H7 (cell line): ENCODE measurements at places on chromosomes 11 and 22.
A peak's percentile ranks its signal among the peaks of the same experiment; 100 is the strongest.

DNA sequence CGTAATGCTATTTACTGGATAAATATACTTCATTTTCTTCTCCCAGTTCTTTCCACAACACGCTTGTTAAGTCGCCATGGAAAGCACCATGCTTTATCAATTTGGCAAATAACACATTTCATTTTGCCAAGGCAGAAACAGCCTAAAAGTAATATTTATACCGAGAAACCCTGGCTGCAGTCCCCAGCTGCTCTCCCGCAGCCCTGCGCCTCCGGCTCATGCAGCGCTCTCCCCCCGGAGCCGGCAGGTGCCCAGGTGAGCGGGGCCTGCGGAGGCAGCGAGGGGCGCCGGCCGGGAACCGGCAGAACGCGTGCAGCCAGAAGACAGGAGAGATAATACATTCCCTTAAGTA, 681 bp upstream of the ARHGEF12 start:
- DNase-seq = no peak

DNA sequence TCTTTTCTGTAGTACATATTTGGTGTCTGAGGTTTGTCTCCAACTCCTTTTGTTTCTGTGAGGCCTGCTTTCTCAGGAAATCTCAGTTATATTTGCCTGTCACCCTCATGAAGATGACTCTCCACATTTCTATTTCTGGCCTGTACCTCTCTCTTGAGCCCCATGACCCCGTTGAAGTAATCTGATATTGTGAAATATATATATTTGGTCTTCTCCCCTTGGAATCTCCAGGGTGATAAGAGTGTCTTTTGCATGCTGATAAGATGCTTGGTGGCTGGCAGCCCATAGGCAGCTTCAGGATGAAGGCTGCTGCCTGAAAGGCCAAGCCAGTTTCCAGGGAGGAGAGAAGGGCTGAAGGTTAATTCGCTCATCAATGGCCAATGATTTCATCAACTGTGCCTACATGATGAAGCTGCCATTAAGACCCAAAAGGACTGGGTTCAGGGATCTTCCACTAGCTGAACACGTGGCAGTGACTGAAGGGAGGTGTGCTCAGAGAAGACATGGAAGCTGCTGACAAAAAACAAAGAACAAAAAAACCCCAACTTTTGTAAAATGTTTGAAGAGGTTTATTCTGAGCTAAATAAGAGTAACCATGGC, 67.4 kb downstream of the MICAL2 start:
- DNase-seq = no peak

- no peak for DNase-seq
These were observed 91.2 kb downstream of the ARHGAP42 start for GRCh38 chr11:100778166-100778785.

- no peak for DNase-seq
These were observed 176.5 kb upstream of the TTC12 start for GRCh38 chr11:113137713-113138529.

DNA sequence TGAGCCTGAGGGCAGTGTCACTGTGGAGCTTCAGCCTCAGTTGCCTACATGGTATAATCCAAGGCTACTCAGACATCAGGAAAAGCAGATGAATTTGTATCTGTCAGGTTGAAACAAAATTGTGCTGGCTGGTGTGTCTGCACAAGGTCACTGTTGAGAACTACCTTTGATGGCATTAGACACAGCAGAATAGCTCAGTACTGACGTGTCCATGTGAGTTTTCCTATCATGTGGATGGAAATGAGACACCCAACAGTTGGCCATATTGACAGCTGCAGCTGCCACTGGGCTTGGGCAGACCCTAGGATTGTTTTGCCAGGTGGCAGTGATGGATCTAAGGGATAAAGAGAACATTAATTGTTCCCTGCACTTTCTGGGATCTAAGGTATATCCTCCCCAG, 15.8 kb downstream of the CCDC134 start:
- no peak for DNase-seq

DNA sequence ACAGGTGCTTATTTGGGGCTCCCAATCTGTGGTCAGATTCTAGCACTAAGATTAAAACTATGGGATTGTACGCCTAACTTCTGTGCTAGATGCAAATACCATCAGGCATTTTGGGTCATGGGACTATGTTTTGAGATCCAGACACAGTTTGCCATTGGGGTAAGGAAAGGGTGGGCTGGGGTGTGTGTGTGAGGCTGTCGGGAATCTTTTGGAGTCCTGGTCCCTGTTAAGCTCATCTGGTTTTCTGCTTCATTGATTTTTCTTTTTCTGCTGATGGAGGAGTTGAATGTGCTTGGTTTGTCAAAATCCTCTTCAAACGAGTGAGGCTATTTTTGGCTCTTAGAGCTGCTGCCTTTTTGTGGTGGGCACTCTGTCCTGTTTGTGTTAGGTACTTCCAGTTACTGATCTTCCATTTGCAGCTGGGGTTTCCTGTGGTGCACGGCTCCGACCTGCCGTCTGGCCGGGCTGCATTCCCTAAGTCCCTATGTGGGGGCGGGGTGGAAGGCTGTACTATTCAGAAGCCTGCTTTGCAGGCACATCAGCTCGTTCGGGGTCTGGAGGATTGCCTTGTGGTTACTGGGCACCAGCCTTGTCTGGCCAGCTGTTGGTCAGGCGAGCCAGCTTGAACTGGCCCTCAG, 2.9 kb downstream of the BCR start:
- DNase-seq = peak; percentile 89

DNA sequence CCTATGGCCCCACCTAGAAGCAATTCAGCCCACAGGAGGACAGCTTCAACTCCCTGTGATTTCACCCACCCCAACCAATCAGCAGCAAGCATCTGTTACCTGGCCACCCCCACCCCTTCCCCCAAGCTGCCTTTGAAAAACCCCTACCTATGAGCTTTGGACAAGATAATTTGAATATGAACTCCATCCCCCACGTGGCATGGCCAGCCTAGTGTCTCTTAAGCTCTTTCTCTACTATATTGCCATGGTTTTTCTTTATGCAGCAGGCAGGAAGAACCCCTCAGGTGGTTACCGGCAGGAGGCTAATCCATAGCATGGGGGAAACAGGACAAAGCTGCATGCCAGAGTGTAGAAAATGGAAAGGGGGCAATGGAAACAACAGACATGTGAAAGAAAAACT, 29.0 kb downstream of the CTSC start:
- DNase-seq = peak; percentile 28

GRCh38 chr11:28596816-28597215, 488.6 kb downstream of the METTL15 start:
- no peak for DNase-seq

DNA sequence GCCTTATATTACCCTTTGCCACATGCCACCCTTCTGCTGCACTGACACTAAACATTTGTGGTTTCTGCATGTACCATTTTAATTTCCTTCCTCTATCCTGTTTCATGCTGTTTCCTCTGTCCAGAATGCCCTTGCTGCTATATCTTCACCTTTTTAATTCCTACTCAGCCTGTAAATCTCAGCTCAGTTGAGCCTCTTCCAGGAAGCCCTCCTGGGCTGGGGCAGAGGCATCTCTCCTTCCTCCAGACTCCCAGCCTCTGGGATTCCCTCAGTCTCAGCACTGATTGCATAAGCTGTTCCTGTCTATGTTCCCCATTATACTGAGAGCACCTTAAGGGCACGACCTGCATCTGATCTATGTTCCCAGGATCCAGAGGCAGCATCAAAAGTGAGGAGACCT, 98.7 kb downstream of the RNF169 start:
- DNase-seq = no peak

- DNase-seq = no peak
These were observed 328.2 kb upstream of the SORL1-AS1 start for GRCh38 chr11:121780971-121781370.

- peak; percentile 82 for DNase-seq
These were observed 4.5 kb downstream of the RAB36 start for GRCh38 chr22:23149743-23150238.

GRCh38 chr11:45941285-45941684, 18.8 kb downstream of the LARGE2 start:
- no peak for DNase-seq

DNA sequence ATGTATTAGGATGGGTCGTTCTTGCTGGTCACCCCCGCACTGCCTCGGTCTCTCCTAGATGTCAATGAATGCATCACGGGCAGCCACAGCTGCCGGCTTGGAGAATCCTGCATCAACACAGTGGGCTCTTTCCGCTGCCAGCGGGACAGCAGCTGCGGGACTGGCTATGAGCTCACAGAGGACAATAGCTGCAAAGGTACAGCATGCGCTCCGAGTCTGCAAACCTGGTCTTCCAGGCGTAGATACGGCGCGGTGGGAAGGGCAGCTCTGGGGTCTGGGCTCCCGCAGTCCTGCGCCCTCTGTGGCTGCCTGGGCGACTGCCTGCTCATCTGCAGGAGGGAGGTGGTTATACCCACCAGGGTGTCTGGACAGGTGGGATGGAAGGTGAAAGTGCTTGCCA, 31.0 kb downstream of the FBLN1 start:
- no peak for DNase-seq

GRCh38 chr22:19035474-19036228, 86.6 kb downstream of the DGCR2 start:
- peak; percentile 87 for DNase-seq

- DNase-seq = no peak
These were observed 133.4 kb downstream of the SPON1 start for GRCh38 chr11:14095882-14096281.

- DNase-seq = peak; percentile 45
These were observed 127.3 kb upstream of the TOP3B start for GRCh38 chr22:22109693-22110466.

GRCh38 chr22:20011993-20012740, 4.5 kb downstream of the ARVCF start:
- DNase-seq = no peak

DNA sequence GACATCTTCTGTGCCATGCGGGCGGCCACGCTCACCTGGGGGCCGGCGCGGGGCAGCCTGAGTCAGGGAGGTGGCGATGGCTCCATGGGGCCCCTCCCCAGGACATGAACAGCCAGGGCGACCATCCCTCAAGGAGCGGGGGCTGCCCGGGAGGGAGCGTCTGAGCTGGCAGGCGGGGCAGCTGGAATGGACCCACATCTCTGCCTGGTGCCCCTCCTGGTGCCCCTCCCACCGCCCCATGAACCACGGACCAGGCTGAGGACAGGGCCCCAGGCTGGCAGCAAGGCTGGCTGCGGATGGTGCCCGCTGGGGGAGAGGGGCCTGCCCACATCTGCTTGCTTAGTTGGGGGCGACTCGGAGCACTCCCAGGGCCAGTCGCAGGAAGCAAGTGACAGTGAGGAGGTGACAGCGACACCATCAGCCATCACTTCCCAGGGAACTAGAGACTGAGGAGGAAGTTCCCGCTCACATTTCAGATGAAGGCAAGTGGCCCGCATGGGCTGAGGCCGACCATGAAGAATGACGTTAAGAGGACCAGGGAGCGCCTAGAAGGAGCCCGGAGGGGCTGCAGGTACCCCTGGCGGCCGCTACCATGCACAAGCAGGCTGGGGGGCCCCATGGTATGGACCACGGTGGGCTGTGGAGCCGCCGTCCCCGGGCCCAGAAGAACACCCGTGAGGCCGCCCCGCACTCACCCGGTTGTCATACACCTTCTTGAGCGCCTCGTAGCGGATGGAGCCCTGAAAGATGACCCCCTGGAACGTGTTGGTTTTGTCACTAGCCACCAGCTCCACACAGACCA, 37.3 kb downstream of the KIAA0930 start:
- DNase-seq = peak; percentile 33

DNA sequence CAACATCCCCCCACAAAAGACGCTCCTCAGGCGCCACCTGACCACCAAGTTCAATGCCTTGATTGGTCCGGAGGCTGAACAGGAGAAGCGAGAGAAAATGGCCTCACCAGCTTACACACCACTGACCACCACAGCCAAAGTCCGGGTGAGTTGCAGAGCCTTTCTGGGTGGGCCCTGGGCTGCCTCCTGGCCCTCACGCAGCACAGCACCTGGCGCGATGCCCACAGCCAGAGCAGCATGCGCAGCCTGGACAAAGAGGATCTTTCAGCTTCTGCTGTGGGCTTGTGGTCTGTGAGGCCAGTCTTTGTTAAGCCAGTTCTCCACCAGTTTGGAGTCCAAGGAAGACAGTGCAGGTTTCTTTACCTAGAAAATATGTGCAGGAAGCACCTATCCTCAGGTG, 21.6 kb downstream of the CYB5R2 start:
- DNase-seq = no peak

DNA sequence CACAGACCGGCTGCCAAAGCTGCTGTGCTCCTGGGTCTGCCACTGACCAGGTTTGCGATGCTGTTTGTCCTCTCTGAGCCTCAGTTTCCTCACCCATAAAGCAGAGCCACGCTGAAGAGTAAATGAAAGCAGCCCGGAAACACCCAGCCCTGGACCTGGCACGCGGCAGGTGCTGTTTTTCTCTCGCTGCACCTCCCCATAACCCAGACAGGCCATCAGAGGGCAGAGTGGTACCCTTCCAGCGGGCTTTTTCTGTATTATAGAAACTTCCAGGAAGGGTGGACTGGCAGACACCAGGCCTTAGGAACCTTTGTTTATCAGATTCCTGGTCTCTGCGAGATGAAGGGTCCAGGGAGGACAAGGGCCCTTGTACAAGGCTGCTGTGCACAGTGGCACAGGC, 17.9 kb upstream of the FGF19 start:
- DNase-seq = peak; percentile 78

DNA sequence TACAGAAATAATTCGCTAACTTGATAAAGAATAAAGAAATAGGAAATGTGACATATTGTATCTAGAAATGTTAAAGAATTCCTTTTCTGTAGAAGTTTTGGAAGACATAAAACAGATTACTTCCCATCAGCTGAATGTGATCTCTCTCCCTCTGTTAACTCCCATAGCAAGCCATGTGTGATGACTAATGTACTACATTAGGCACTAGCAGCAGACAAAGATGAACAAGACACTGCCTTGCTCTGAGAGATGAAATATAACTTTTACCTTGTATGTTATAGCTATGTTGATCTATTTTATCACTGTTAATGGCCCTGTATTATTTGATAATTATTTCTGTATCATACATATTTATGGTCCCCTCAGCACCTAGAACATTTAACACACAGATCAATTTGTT, 817.2 kb downstream of the LRRC4C start:
- DNase-seq = no peak

GRCh38 chr11:9562716-9563115, 10.8 kb upstream of the WEE1 start:
- no peak for DNase-seq

DNA sequence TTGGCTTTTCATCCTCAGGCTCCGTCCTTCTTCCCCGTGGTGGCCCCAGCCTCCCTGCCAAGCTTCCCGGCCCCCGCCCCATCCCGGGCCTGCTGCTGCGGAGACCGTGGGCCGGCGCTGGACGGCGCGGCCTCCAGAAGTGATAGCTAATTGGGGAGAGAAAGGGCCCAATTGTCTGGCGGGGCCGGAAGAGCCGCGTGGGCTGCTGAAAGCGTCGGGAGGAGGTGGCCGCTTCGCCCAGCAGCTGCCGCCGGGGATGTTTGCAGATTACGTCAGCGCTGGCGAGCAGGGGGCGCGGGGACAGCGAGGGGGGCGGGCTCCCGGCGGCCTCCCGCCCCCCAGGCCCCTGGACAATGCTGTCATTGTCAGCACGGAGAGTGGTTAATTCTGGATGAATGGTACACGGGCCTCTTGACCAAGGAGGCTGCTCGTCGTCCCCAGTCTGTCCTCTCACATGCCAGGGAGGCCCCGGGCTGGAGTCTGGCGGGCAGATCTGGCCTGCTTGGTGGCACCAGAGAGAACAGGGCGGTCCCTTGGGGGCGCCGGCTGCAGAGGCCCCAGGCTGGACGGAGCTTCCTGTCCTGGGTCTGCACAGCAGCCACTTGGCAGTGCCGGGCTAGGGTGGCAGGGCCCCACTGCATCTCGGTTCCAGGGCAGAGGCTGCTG, 1.6 kb downstream of the SMIM38 start:
- DNase-seq = peak; percentile 77
